Activated T-helper 2 cell treated with anti-CD3 and anti-CD28 coated beads, Interferon-gamma antibody, Interleukin-2, Interleukin-4, amounts not matched to agents 10 μg/mL and 5 μg/mL and 100 μg/mL, durations not matched to agents 14 hours and 24 hours and 36 hours (primary cell): ENCODE measurements at places on chromosomes 5 and 9. TPM values are rescaled to one million over a fixed set of nuclear protein-coding genes. Genes with fewer than 3 reads are reported as not detected.

- DNase-seq: no peak
Observed at GRCh38 chr5:146205499-146206202, 2.2 kb downstream of the RBM27 start.

DNA sequence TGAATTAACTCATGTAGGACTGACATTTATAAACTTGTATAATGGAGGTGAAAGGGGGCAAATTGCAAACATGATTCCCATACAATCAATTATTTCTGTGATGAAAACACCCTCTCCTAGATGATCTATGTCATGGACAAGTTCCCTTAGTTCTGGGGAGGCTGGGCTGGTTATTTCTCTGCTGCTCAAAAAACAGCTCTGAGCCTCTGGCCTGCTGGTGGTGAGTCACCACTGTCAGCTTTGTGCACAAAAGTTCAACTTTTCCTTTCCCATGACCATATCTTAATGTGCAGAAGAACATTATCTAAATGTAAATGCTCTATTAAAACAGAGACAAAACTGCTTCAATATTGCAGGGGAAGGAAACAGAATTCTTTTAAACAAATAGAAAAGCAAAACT lies 85.0 kb downstream of the HMHB1 start:
- DNase-seq: no peak

GRCh38 chr5:116265471-116265870 lies 180.6 kb downstream of the COMMD10 start:
- no peak for DNase-seq

DNA sequence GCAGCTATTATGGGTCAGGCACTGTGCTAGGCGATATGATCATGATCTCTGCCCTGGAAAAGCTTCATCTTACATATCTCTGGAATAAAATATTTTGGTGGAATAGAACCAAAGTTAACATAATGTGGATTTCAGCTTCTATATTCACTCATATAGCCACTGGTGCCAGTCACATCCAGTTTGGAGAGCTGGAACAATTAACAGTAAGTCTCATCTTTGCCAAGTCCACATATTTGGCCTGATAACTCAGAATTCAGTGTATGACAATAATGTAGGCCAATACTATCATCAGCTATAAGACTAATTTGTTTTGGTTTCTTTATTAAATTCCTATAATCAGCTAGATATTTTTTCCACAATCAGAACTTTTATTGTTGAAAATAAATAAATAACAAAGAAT lies 5.9 kb upstream of the FAM13B start:
- no peak for DNase-seq

The MTMR12 gene
- 22.7 and 23.5 TPM in 2 replicates for total RNA-seq

The CARTPT gene
- total RNA-seq: not detected in 2 replicates

GRCh38 chr5:1144638-1145396 lies 33.0 kb upstream of the SLC12A7 start:
- no peak for DNase-seq

- no peak for DNase-seq
Observed at GRCh38 chr9:21777701-21778100, 24.7 kb upstream of the MTAP start.

DNA sequence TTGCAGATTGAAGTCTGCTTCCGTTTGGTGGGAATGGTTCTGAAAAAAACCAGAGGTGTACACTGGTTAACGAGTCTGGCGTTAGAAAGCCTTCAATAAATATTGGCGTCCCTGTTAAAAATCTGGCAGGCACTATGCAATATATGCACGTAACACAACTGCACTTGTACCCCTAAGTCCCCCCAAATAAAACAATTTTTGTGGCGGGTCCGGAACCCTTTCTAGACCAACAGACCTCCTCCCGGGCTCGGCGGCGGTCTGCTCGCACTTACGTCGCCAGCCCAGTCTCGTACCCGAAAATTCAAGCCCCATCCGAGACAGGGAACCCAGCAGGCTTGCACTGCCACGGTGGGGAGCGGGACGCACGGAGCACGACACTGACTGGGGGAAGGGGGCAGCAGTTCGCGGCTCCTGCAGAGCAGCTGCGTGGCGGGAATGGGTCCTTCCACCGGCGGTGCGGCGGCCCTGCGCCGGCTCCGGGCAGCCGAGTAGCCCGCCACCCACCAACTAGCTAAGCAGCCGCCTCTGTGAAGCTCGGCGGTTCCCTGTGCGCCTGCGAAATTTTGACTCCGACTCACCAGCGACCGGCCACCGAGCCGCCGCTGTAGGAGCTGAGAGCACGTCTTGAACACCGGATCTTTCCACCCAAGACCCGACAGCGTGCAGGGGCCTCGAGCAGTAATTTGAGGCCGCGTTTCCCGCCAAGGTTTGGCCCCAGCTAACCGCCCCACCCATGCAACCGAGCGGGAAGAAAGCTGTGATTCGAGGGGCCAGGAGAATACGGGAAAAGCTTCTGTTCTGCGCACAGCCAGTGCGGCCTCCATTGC lies 3.9 kb downstream of the MCIDAS start:
- no peak for DNase-seq

GRCh38 chr9:94002316-94003140 lies 47.4 kb upstream of the BARX1 start:
- DNase-seq: no peak

DNA sequence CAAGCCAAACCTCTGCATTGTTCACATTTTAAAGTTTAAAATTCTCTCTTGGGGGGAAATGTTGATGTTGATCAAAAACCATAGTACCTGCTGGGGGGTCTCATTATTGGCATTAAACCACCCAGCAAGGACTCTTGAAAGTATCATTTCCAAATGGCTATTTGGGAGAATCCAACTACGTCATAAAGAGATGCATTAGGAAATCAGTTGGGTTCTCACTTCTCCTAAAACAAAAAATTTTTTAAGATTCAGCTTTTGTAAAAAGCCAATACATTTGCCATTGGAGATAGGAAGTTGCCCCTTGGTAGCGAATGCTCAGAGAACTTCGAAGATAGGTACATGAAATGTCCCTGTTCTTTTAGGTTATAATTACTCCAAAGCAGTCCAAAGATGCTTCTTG lies 96.4 kb downstream of the GNAQ start:
- DNase-seq: no peak

The CD74 gene
- total RNA-seq: 445 and 452 TPM in 2 replicates

GRCh38 chr5:111280282-111280951 lies 56.2 kb downstream of the CAMK4 start:
- DNase-seq: no peak

GRCh38 chr5:53819482-53819881 lies 259.0 kb downstream of the NDUFS4 start:
- DNase-seq: no peak

DNA sequence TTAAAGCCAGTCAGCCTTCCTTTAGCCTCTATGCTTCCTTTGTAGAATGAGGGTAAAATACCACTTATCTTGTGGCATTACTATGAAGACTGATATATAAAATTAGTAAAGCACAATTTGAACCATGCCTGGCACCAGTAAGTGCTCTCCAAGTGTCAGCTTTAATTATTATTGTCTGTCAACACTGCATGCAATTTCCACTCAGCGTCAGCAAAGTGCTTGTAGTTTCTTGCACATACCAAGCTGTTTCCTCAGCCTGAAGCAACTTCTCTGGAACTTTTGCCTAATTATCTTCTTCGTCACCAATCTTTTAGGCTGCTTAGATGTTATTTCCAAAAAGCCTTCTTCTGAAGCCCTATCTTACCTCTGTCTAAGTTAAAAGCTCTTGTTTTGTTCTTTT lies 177.3 kb downstream of the CDC42SE2 start:
- DNase-seq: no peak

DNA sequence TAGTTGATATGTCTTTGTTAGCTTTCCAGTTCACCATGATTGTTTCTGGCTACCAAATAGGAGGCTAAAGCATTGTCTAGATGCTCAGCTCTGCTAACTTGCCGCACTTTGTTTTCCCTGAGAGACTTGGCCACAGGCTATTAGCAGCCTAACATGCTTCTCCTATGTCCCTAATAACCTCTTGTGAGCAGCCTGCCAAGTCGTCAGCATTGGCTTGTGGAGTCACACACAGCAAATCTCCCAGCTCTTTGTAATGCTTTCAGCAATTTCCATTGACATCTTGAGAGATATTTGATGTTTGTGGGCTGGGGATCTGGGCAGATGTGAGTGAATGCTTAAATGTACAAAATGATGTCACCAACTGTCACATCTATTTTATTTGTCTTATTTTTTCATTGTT lies 346.9 kb downstream of the KDM4C start:
- no peak for DNase-seq

DNA sequence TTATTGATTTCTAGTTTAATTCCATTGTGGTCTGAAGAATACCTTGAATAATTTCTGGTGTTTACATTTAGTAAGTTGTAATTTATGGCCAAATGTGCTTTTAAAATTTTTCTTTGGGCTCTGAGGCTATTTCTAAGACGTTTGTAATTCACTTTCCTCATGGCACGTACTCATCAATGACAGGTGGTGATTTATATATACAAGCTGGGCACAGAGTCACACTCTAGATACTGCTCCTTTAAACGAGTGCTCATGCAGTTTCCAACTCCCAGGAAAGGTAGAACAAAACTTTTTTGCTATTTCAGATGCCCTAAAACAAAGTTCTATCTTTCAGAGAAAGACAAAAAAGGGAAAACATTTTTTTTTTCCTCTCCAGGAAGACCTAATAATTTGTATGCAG lies 146.9 kb downstream of the AUH start:
- no peak for DNase-seq

DNA sequence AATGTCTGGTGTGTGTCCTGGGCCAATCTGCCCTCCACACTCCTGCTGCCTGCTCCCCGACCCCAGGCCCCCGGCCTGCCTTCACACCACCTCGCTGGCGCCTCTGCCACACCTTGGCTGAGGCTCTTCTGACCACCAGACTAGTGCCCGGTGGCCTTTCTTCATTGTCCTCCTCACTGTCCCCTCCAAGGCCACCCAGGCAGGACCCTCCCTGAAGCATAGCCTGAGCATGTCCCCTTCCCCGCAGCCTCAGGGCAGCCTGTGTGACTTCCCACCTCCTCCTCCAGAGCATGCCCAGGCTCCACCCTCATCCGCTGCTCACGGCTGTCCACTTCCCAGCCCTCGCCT lies 154.6 kb downstream of the OLFM1 start:
- DNase-seq: no peak

GRCh38 chr5:173719731-173720082 lies 103.3 kb upstream of the BOD1 start:
- no peak for DNase-seq

DNA sequence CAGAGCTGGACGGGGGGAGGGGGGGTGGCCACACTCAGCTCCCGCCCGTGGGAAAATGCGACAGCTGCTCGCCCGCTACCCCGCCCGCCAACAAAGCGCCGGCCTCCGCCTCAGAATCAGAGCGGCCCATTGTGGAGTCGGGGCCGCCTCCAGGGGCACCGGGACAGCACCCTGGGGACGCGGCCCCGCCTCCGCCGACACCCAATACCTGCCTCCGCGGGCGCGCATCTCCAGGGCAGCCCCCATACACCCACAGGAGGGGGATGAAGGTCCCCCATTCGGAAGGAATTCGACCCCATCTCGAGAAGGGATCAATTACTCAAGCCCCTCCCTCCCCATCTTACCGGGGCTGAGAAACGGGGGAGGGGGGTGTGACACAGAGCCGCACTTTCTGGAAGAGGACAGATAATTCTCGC lies 1.3 kb downstream of the NOTCH1 start:
- peak; percentile 43 for DNase-seq

DNA sequence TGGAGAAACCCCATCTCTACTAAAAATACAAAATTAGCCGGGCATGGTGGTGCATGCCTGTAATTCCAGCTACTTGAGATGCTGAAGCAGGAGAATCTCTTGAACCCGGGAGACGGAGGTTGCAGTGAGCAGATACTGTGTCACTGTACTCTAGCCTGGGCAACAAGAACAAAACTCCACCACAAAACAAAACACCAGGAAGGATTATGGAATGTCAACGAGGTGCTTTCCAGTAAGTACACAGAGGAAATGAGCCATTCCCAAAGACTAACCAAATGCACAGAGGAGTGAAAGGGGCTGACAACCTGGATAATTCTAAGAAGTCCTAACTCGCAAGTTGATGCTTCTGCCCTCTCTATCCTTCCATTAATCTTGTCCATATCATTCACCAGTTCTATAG lies 126.1 kb upstream of the RETREG1 start:
- no peak for DNase-seq

DNA sequence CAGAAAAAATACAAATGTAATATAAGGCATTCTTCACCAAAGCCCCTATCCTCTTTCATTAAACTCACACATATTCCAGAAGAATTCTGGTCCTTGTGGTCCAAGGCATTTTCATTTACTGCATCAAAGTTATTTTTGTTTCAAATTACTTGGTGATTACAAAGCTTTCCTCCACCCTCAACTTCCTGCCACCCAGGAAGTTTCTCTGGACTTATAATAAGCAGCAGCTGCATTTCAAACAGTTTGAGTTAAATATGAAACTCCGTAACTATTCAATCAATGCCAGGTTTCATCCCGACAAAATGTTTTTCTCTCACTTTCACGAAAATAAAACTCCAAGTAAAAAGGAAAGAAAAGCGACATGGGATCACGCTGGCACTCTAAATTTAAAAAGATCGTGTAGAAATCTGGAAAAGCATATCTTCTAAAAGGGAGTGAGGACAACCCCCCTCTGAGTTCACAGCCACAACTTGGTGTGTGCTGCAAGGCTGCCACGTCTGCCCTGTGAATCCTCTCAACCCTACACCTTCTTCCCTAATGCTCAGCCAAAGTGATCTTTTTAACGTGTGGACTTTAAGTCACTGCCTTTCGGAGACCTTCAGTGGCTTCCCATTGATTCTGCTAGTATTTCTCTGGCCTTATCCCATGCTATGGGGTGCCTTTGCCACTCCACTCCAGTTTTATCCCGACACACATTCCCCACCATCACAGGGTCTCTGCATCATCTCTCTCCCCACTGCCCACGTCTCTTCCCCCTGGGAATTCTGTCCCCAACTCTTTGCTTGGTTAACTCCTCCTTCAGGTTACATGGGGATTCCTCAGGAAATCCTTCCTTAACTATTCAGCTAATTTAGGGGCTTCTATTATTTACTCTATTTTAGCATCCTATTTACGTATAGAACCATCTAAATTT lies 91.1 kb upstream of the CER1 start:
- DNase-seq: no peak

DNA sequence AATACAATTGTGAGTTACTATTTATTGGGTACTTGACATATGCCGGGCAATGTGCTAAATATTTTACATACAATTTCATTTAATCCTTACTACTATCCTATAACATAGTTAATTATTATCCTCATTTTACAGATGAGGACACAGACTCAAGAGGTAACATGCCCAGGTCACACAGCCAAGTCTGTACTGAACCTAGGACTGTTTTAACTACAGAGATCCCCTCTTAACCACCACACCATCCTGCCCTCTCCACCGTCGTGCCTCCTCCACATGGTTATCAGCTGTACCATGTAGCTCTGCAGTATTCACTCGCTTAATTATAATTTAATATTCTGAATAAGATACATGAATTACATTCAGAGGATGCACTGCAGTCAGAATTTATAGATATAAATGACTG lies 5.3 kb downstream of the RAB14 start:
- DNase-seq: no peak
